ENCODE measurements at places on chromosomes 13 and 19. TPM values are rescaled to one million over a fixed set of nuclear protein-coding genes. Genes with fewer than 3 reads are reported as not detected.
A peak's percentile ranks its signal among the peaks of the same experiment; 100 is the strongest.

- H3K27ac ChIP-seq = no peak overlapping the region
- H3K36me3 ChIP-seq = no peaks in the 10 kb centered on the region
- DNase-seq = no peak
Observed at GRCh38 chr19:1747285-1748114, 5.8 kb upstream of the ONECUT3 start.

GRCh38 chr13:43359536-43359935, 336.1 kb downstream of the DNAJC15 start:
- no peak for DNase-seq
- no peaks in the 10 kb centered on the region for H3K4me1 ChIP-seq
- H3K27ac ChIP-seq = no peak overlapping the region
- H3K36me3 ChIP-seq = no peaks in the 10 kb centered on the region

- H3K27me3 ChIP-seq = no peaks in the 10 kb centered on the region
- H3K27ac ChIP-seq = no peak overlapping the region
- no peak overlapping the region for H3K4me3 ChIP-seq
- no peak for DNase-seq
- H3K36me3 ChIP-seq = no peaks in the 10 kb centered on the region
- no peaks in the 10 kb centered on the region for H3K4me1 ChIP-seq
Observed at GRCh38 chr13:22505489-22505888, 675.3 kb upstream of the SGCG start.

- H3K4me3 ChIP-seq = no peak overlapping the region
- DNase-seq = no peak
- H3K4me1 ChIP-seq = no peaks in the 10 kb centered on the region
- H3K27ac ChIP-seq = no peak overlapping the region
- H3K27me3 ChIP-seq = no peaks in the 10 kb centered on the region
Observed at GRCh38 chr13:33846303-33847062, 28.5 kb downstream of the RFC3 start.

DNA sequence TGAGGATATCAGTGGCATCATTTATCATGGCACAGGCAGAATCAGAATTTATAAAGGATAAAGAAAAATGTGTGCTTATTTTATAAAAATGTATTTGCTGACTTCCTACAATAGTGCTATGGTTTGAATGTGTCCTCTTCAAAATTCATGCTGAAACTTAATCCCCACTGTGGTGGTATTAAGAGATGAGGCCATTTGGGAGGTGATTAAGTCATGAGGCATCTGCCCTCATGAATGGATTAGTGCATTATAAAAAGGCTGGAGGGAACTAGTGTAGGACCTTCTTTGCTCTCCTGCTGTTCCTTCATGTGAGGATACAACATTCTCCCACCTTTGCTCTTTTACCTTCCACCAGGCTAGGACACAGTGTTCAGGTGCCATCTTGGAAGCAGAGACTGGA, 212.8 kb downstream of the RFC3 start:
- no peaks in the 10 kb centered on the region for H3K36me3 ChIP-seq
- H3K27me3 ChIP-seq = no peaks in the 10 kb centered on the region
- no peak overlapping the region for H3K4me3 ChIP-seq
- no peaks in the 10 kb centered on the region for H3K4me1 ChIP-seq

DNA sequence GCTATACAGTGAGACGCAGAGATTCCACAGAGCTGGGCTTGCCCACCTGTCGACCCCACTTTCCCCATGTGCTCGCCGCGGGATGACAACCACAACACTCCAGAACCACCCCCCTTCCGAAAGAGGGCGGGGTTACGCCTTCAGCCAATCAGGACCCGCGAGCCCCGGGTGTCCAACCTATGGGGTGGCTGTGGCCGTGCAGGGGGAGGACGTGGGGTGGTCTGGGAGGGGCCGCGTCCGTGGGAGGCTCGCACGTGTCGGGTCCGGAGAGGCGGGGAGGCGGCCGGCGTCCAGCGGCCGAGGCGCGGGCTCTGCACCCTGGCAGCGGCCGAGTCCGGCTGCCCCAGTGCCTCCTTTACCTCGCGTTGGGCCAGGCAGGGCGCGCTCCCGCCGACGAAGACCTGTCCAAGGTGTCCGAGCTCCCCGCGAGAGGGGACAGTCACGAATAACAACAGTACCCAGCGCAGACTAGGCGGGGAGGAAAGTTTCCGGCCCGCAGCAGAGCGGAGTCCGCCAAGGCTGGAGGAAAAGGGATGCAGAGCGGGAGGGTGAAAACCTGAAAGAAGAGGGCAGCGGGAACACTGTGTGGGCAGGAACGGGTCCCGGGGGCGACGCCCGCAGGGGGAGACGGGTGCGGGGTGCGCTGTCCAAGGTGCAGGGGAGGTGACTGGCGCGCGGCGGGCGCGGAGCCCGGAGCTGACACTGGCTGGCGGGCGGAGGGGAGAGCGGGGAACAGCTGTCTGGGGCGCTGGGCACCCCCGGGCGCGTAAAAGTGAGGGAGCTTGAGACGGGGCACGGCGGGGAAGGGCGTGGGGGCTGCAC, 911 bp downstream of the ENOX1 start:
- DNase-seq = peak; percentile 32
- H3K36me3 ChIP-seq = no peaks in the 10 kb centered on the region
- H3K27ac ChIP-seq = no peak overlapping the region
- no peak overlapping the region for H3K4me3 ChIP-seq
- H3K27me3 ChIP-seq = peaks cover 4% of the 10 kb centered on the region

GRCh38 chr19:51716925-51717324, 6.9 kb downstream of the HAS1 start:
- H3K4me3 ChIP-seq = no peak overlapping the region
- H3K36me3 ChIP-seq = no peaks in the 10 kb centered on the region
- no peaks in the 10 kb centered on the region for H3K4me1 ChIP-seq
- no peak overlapping the region for H3K27ac ChIP-seq
- no peaks in the 10 kb centered on the region for H3K27me3 ChIP-seq

DNA sequence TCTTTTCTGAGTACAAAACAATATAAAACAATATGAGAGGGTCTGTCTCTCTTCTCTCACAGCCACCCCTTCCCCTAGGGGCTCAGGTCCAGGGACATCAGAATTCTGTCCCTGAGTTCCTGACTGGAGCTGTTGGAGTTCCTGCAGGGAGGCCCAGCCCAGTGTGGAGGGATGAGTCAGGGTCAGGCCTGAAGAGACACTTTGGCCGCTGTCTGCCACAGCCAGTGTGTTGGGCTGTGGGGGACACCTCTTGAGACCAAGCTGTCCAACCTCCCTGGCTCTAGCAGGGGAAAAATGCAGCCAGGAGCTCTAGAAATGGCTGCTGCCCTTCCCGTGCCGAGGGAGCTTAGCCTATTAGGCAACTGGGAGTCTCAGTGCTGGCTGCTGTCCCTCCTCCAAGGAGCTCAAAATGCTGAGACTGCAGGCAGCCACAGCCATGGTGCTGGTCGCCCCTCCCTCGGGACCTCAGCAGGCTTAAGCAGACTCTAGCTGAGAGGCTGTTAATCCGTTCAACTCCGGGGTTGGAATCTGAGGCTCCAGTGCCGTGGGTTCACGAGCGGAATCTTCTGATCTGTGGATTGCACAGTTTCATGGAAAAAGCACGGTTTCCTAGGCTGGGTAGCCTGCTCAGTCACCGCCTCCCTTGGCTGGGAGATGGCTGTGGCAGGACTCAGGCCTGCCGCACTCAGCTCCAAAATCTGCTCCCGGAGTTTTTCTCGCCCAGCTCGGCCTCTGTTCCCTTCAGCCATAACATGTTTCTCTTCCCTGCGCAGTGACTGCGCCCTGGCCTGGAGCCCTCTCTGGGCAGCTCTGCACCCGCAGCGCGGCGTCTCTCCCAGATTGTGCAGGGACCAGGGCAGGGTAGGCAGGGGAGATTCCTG, 3.8 kb upstream of the ZNF626 start:
- no peaks in the 10 kb centered on the region for H3K27me3 ChIP-seq
- no peaks in the 10 kb centered on the region for H3K36me3 ChIP-seq
- H3K4me3 ChIP-seq = no peak overlapping the region
- peaks cover 8% of the 10 kb centered on the region for H3K4me1 ChIP-seq
- no peak for DNase-seq

- H3K27ac ChIP-seq = no peak overlapping the region
- no peaks in the 10 kb centered on the region for H3K4me1 ChIP-seq
- no peak for DNase-seq
Observed at GRCh38 chr13:100566543-100566942, 22.0 kb downstream of the GGACT start.

- DNase-seq = no peak
- no peak overlapping the region for H3K27ac ChIP-seq
- no peaks in the 10 kb centered on the region for H3K4me1 ChIP-seq
- H3K36me3 ChIP-seq = no peaks in the 10 kb centered on the region
- H3K4me3 ChIP-seq = no peak overlapping the region
Observed at GRCh38 chr13:33348366-33348765, 62.8 kb upstream of the STARD13 start.

DNA sequence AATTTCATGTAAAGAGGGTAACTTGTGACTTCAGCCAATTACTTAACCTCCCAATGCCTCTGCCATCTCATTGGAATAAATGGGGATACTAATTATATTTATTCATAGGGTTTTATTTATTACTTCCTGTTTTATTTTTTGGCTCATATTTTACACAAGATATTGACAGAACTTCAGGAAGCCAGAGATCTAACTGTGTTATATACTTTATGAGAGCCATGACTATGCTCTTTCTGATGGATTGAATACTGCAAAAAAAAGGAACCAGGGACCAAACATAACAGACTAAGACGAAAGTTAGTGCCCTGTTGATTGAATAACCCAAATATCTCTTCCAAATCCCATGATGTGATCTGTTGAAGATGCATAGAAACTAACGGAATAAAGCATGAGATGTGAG, 243.3 kb upstream of the STARD13 start:
- H3K27ac ChIP-seq = no peak overlapping the region
- peaks cover 4% of the 10 kb centered on the region for H3K4me1 ChIP-seq
- DNase-seq = no peak
- no peaks in the 10 kb centered on the region for H3K27me3 ChIP-seq
- H3K36me3 ChIP-seq = no peaks in the 10 kb centered on the region

DNA sequence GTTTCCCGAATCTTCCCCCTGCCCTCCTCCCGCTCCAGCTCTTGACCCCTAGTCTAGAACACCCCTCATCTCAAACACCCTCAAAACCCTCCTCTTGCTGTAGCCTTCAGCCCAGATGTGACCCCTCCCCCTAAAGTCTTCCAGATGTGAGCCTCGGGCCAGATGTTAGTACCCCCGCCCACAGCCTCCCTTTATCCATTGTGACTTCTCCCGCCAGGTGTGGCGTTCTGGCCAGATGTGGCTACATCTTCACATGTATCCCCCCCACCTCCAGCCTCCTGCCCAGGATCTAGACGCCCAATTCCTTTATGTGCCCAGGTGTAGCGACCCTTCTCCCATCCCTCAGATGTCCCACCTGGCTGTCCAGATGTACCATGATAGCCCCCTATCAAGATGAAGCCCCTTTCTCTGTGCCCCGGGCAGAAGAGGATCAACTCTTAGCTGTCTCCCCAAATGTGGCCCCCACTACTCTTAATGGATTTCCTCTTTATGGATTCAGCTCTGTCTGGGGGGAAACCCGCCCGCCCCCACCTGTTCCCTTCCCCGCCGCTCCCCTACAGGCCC, 517 bp upstream of the LTBP4 start:
- no peak overlapping the region for H3K27ac ChIP-seq
- H3K27me3 ChIP-seq = peaks cover 26% of the 10 kb centered on the region
- H3K4me3 ChIP-seq = no peak overlapping the region

DNA sequence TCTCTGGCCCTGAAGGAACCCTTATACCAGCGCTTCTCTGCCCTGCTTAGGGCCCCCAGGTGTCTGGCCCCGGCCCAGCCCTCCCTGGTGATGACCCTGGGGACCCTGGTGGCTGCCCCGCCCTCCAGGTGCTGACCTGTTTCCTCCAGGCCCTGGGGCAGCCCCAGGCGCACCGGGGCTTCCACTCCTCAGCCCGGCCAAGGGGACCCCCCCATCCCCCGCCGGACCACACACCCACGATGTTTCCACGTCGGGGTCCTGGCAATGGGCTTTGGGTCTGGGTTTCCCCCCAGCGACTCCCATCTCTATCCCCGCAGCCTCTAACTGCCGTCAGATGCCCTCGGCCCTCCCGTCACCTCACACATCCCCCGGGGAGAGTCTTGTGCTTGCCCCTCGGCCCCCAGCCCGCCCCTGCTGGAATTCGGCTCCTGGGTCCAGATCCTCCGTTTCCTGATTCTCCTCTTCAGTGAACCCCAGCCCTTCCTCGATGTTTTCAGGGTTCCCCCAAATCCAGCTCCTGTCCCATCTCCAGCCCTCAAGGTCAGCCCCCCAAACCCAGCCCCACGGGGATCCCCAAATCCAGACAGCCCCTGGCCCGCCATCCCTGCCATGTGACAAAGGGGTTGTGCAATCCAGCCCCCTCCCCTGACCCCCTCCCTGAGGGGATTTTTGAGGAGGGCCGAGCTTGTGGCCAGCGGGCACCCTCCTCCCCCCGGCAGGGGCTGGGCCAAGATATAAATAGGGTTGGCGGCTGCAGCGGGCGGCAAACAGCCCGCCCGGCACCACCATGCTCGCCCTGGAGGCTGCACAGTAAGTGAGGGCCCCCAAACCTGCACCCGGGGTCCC, at the start of gene SPIB:
SPIB (plus strand) TSS at position 763 of the 846 bp plus-strand sequence; CDS start at position 788, 25 bp downstream.
- no peaks in the 10 kb centered on the region for H3K27me3 ChIP-seq
- H3K4me1 ChIP-seq = no peaks in the 10 kb centered on the region
- no peak for DNase-seq

DNA sequence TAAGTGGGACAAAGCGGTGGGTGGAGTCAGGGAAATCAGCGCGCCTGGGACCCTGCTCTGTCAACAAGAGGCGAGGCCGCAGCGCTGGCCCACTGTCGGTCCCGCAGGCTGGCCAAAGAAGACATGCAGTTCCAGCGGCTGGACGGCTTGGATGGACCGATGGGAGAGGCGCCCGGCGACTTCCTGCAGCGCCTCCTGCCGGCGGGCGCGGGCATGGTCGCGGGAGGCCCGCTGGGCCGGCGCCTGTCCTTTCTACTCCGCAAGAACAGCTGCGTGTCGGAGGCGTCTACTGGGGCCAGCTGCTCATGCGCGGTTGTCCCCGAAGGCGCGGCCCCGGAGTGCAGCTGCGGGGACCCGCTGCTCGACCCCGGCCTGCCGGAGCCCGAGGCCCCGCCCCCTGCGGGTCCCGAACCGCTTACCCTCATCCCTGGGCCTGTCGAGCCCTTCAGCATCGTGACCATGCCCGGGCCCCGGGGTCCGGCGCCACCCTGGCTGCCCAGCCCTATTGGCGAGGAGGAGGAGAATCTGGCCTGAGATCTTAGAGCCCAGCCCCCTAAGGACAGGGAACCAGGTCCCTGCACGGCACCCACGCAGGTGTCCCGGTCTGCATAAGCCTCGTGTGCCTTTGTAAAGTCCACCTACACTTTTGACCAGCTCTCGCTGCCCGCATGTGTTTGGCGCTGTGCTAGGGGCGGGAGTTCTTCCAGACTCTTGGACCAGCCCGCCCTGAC, 6.1 kb downstream of the BEST2 start:
- no peaks in the 10 kb centered on the region for H3K36me3 ChIP-seq
- DNase-seq = peak; percentile 59
- no peaks in the 10 kb centered on the region for H3K27me3 ChIP-seq
- H3K4me3 ChIP-seq = no peak overlapping the region
- peaks cover 3% of the 10 kb centered on the region for H3K4me1 ChIP-seq

ZNF181 gene
- total RNA-seq = 23.6 TPM

SIGLEC12 gene
- not detected for total RNA-seq

ERCC1 gene
- total RNA-seq = 46.9 TPM

IL11 gene
- 0.32 TPM for total RNA-seq

STK11 gene
- total RNA-seq = 114 TPM

SEMA6B gene
- total RNA-seq = 2.7 TPM

PSG2 gene
- not detected for total RNA-seq

NAA16 gene
- total RNA-seq = 62.5 TPM

ZNF534 gene
- not detected for total RNA-seq
